ENCODE measurements at places on chromosomes 6 and 20.

DNA sequence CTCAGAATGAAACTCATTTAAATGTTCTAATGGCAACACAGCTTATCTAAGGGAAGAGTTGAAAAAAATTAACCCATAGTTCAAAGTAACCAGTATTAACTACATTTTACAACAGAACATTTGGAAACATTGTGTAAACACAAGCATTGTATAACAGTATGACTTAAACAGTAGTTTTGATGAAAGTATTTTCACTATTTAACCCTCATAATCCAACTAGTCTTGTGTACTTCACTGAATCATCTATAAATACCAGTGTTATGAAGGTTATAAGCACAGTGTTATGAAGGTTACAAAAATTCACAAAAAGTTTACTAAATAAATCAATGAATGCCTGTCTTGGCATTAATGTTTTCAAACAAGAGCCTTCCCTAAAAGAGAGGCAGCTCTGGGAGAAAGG lies 66.5 kb downstream of the REV3L start:
- no peak for DNase-seq

- no peak for DNase-seq
Observed at GRCh38 chr20:49310705-49311104, 32.8 kb upstream of the ZNFX1 start.

GRCh38 chr6:164990901-164991300 lies 318.5 kb downstream of the C6orf118 start:
- no peak for DNase-seq

GRCh38 chr20:24448170-24448569 lies 21.3 kb upstream of the SYNDIG1 start:
- no peak for DNase-seq

GRCh38 chr20:60817891-60818290 lies 434.2 kb upstream of the CDH4 start:
- no peak for DNase-seq

GRCh38 chr6:89356642-89357170 lies 4.2 kb upstream of the UBE2J1 start:
- DNase-seq = no peak

- DNase-seq = no peak
Observed at GRCh38 chr6:376827-377640, 14.5 kb upstream of the IRF4 start.

DNA sequence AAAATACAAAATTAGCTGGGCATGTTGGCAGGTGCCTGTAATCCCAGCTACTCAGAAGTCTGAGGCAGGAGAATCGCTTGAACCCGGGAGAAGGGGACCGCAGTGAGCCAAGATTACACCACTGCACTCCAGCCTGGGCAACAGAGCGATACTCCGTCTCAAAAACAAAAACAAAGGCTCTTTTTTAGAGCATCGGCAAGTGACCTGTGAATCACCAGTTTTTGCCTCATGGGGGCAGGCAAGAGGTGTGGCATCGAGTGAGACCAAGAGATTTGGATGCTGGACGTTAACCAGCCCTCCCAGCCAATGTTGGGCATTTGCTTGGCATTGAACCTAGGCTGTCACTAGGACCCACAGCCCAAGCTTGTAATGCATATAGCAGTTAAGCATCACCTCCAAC lies 14.6 kb upstream of the CDK5RAP1 start:
- DNase-seq = no peak

DNA sequence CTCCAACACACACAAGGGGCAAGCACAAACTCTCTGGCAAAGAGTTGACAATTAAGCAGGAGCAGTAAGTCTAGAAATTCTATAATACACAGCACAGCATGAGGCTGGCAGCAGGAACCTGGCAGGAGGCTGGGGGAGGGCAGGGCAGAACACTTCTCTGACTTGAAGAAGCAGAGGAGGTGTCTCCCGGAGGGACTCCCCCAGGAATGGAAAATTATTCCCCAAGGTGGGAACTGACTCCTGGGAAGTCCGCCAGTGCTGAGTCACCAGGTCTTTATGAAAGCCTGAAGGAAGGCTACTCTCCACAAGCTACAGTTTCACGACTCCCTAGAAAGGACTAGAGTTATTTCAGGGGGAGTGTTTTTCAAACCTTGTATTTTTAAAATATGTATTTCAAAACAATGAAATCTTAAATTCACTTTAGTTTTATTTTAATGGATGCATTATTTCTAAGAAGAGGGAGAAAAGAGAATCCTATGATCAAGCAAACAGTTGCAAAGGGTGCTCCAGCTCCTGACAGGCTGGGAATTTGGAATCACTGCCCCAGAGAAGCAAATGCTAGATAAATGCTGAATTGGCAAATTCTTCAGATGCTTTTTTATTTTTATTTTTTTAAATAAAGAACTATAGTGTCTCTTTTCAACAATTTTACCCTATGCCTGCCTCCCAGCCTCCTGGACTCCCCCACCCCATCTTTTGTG lies 192.8 kb downstream of the LY86 start:
- no peak for DNase-seq

DNA sequence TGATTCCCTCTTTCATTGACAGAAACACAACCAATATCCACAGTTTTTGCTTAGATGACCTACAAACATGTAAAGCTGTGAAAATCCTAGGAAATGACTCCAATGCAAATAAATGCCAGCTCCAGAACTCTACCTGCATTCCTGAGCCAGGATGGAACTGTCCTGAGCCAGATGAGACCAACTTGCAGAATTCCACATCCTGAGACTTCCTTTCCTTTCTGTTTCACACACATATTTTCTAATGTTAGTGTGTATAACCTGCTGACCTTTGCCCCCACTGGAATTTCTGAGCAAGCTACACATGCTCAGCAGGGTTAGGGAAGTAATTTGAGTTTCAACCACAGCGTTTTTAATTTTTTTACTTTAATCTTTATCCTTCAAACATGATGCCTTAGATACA lies 69.6 kb upstream of the ADGRF1 start:
- DNase-seq = no peak

DNA sequence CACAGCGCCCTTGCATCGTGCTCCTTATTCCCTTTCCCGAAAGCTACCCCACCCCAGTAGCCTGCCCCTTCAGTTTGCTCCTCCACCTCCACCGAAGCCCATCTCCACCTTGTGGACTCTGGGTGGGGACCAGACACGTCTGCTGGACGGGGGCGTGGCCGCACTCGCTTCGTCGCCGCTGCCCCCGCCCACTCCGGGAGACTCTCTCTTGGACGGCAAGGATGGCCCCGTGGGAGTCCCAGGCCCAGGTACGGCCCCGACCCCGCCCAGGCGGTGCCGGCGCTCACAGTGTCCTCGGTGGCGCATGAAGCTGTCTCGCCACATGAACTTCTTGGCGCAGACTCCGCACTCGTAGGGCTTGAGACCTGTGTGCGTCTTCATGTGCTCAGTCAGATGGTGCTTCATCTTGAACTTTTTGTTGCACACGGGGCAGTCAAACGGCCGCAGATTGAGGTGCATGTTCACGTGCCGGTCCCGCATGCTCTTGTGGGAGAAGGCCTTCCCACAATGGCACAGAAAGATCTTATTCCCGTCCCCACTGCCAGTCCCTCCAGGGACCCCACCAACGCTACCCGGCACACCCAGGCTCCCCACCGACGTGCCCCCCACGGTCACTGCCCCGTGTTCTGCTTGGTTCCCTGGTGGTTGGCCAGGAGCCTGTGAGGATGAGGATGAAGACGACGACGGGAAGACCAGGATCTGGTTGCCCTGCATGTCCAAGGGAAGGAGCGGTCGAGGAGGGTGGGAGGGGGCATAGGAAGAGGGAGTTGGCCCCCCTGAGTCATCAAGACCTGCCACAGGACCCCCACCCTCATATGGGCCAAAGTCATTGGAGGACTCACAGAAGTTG lies 1.3 kb upstream of the TAPBP start:
- peak; percentile 24 for DNase-seq

GRCh38 chr6:24775520-24776058 lies 852 bp downstream of the GMNN start:
- no peak for DNase-seq

DNA sequence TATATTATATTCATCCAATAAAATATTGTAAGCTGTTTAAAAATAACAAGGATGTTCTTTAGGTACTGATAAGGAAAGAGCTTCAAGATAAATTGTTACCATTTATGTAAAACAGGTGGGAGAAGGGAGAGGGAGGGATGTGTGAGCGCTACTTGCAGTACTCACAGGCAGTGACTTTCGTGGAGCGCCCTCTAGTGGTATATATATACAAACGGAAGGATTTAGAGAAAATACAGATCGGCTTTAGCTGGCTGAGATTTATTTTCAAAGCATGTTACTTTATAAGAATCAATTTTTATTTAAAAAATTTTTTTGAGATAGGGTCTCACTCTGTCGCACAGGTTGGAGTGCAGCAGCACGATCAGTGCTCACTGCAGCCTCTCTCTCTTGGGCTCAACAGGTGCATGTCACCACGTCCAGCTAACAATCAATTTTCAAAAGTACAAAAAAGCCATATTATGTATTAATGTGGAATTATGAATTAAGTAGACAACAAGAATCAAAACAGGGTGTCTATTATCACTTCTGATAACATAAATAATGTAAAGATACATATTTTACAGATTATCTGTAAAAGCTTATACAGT lies 3.3 kb upstream of the MOG start:
- peak; percentile 34 for DNase-seq

DNA sequence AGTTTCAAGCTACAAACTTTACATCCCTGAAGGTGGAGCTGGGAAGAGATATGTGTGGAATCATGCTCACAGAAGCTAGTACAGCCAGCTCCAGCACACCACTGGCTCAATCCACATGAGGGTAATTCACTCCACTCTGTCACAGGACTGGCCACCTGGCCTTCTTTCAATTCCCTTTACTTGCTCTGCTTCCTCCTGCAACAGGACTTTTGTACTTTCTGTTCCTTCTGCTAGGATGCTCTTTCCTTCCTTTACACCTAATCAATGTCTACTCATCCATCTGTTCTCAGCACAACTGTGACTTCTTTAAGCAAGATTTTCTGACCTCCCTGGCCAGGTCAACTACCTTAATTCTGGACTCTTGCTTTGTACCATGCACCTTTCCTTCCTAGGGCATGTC lies 39.4 kb upstream of the MYB start:
- no peak for DNase-seq

- DNase-seq = no peak
Observed at GRCh38 chr6:127403636-127404035, 55.6 kb downstream of the KIAA0408 start.

GRCh38 chr6:32759669-32760068 lies 3.7 kb downstream of the HLA-DQB2 start:
- no peak for DNase-seq

GRCh38 chr6:139433631-139434419 lies 59.4 kb upstream of the CITED2 start:
- DNase-seq = no peak

DNA sequence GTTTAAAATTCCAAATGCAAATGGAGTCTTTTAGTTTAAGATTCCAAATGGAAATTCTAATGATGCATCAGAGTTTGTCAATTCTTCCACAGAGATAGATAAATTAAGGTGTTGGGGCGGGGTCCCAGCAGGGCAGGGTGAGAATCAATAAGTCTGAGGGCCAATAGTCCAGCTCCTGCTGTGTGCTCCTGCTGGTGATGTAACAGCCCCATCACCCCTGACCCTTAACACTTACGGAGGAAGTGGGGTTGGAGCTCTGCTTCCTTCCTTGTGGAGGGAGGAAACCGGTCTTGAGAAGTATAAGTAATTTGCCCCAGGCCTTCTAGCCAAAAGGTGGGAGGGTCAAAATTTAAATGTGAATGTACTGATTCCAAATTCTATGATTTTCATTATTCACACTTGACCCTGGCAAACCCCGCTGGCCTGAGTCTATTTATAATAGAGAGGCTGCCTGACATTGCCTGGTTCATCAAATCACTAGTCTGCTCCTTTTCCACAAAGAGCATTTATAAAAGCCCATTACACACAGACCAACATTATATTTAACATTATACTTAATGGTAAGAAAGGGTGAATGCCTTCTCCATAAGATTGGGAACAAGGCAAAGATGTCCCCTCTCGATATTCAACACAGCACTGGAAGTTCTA lies 17.2 kb downstream of the ZBTB2 start:
- DNase-seq = no peak

GRCh38 chr20:39089029-39089428 lies 126.9 kb downstream of the DHX35 start:
- DNase-seq = no peak

GRCh38 chr6:84575264-84575663 lies 189.1 kb downstream of the TBX18 start:
- peak; percentile 16 for DNase-seq

DNA sequence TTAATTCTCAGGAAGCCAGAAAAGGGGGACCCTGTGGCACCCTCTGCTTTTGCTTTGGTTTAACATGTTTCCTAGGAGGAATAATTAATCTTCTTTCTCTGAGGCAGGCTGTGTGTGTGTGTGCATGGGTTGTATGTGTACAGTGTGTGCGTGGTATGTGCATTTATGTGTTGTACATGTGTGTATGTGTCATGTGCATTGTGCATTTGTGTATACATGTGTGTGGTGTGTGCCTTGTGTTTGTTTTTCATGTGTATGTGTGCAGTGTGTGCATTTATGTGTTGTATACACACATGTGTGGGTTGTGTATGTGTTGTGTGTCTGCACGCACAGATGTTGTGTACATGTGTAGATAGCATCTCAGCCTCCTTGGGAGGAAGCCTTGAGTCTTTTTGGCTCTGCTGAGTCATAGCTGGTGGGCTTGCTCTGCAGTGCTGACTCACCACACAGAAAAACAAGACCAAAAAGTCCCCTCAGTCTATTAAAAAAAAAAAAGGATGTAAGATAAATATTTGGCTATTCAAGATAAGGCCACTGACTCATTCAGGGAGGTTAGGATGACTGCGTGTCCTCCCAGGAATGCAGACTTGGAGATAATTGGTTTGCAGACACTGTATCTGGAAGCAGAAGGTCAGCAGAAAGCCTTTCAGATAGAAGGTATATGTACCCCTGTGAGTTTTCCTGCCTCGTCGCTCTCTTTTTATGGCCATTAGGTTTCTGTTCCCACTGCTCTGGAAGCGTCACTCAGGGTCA lies 58.6 kb downstream of the SYNJ2 start:
- no peak for DNase-seq

Measured in NCI-H774 (cell line).